Immature natural killer cell (primary cell): ENCODE measurements at places on chromosomes 4 and X.

GRCh38 chrX:140510895-140511295 is 6.0 kb upstream of the SOX3 start:
- no peak for DNase-seq

DNA sequence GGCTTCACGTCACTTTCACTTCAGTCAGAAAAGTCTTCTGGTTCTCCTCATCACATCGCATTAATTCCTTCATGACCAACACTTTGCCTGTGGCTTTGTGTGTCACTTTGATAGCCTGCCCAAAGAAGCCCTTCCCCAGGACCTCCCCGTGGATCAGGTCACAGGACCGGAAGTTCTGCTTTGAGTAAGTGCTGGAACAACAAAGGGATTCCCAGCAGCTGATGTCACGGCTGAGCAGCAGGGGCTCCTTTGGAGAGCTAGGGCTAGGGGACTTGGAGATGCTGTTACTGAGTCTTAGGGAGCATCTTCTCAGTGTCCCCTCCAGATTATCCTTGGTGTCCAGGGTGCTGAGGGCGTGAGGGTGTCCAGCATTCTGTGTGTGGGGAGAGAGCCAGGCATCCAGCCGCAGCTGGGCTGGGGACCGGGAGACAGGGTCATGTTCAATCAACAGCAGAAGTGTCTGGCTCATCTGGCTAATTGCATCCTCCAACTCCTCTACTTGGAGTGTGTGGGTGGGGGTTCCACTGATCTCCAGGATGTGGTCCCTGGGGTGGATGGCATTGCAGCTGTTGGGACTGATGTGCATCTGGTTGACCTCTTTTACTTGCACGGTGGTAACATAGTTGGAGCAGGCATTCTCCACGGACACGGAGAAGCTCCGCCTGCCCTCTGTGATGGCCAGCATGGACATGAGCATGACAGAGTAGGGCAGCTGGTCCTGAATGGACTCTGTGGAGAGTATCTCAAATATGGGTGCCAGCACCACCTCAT is 39.2 kb upstream of the ARHGAP6 start:
- DNase-seq, result no peak

GRCh38 chr4:94911106-94911505 is 153.4 kb downstream of the BMPR1B start:
- DNase-seq, result no peak

- DNase-seq, result no peak
Observed at GRCh38 chrX:138037548-138037947, 471.6 kb downstream of the ZIC3 start.

DNA sequence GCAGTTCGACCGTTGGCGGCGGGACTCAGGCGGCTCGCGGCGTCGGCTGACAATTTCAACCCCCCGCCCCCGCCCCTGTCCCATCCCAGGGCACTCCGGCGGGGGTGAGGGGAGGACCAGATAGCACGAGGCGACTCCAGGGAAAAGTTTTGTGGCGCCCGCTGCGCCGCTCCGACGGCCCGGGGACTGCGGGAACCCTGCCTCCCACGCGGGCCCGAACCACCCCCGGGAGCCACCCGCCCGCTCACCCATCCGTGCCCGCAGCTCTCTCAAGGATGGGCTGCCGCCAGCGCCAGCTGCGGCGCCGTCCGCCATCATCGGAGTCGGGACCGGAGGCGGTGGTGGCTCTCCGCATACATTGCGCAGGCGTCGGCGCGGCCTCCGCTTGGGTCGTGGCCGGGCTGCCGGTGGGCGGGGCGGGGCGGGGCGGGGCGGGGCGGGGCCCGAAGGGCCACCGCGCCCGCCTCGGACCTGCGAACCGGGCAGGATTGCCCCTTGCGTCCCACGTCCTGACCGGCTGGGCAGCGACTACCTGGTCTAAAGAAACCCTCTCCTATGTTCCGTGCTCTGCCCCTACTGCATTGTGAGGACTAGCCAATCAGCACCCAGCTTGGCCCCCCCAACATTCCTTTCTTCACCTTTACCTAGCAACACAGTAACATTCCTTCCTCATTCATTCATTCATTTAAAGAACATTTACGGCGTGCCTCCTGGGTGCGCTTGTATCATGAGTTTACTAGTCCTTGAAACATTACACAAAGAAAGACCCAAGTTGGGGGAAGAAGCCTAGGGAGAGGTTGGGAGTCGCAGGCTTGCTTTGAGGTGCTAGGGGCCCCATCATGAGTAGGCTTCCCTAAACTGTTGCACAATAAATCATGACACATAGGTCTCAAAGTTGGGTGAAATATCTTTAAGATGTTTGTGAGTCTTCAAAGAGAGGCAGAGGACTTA is at the start of gene MAP7D3:
MAP7D3 (minus strand) TSS at position 360 of the 951 bp plus-strand sequence; CDS start at position 318, 42 bp downstream.
- DNase-seq, result peak; percentile 61

GRCh38 chr4:174999407-174999806 is 81.2 kb downstream of the ADAM29 start:
- no peak for DNase-seq

- DNase-seq, result no peak
Observed at GRCh38 chr4:145523117-145523516, 41.5 kb downstream of the SMAD1 start.

DNA sequence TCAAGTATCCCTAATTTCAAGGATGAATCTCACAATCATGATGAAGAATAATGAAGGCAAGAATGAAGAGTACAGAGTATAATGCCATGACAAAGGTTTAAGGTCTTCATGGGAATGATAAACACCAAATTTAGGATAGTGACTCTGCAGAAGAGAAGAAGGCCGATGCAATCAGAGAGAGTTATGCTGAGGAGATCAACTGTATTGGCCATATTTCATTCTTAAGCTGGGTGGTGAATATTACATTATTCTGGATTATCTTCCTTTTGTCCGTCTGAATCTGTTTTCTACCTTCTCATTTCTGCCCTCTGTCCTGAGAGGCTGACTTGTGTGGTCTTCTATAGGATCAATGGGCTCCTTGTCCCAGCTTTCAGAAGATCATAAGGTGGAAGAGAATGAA is 7.8 kb upstream of the METAP1 start:
- no peak for DNase-seq
